ENCODE measurements at places on chromosomes 11 and 22. TPM values are rescaled to one million over a fixed set of nuclear protein-coding genes. Genes with fewer than 3 reads are reported as not detected.

GRCh38 chr11:132042296-132042695, 671.9 kb downstream of the NTM start:
- DNase-seq = no peak
- H3K27ac ChIP-seq = no peak overlapping the region
- no peaks in the 10 kb centered on the region for H3K27me3 ChIP-seq
- H3K4me1 ChIP-seq = no peaks in the 10 kb centered on the region
- H3K36me3 ChIP-seq = no peaks in the 10 kb centered on the region

The SPATA19 gene
- not detected for polyA plus RNA-seq

GRCh38 chr11:130737041-130737830, 179.0 kb downstream of the SNX19 start:
- DNase-seq = no peak
- H3K27ac ChIP-seq = peak overlapping the region; percentile 71
- H3K36me3 ChIP-seq = no peaks in the 10 kb centered on the region
- peak overlapping the region; percentile 7 for H3K4me3 ChIP-seq

GRCh38 chr22:42716649-42717127, 4.0 kb downstream of the A4GALT start:
- no peak overlapping the region for H3K27ac ChIP-seq
- no peaks in the 10 kb centered on the region for H3K27me3 ChIP-seq
- H3K4me1 ChIP-seq = peaks cover 13% of the 10 kb centered on the region
- H3K36me3 ChIP-seq = no peaks in the 10 kb centered on the region

- no peak overlapping the region for H3K4me3 ChIP-seq
- H3K27ac ChIP-seq = no peak overlapping the region
- no peaks in the 10 kb centered on the region for H3K4me1 ChIP-seq
- H3K36me3 ChIP-seq = peaks cover 39% of the 10 kb centered on the region
- H3K27me3 ChIP-seq = no peaks in the 10 kb centered on the region
Measured at GRCh38 chr22:19387038-19387437, 44.5 kb downstream of the HIRA start.

The ST3GAL4 gene
- 27.3 TPM for polyA plus RNA-seq

- H3K27me3 ChIP-seq = no peaks in the 10 kb centered on the region
- no peak overlapping the region for H3K27ac ChIP-seq
- H3K4me3 ChIP-seq = no peak overlapping the region
- H3K36me3 ChIP-seq = no peaks in the 10 kb centered on the region
- no peaks in the 10 kb centered on the region for H3K4me1 ChIP-seq
Measured at GRCh38 chr11:110392056-110392455, 37.7 kb upstream of the FDX1 start.

GRCh38 chr11:96149743-96150555, 193.0 kb downstream of the MAML2 start:
- H3K4me1 ChIP-seq = peaks cover 98% of the 10 kb centered on the region
- peak overlapping the region; percentile 17 for H3K4me3 ChIP-seq
- peak; percentile 93 for DNase-seq
- no peaks in the 10 kb centered on the region for H3K27me3 ChIP-seq
- peak overlapping the region; percentile 100 for H3K27ac ChIP-seq

- DNase-seq = no peak
- H3K36me3 ChIP-seq = no peaks in the 10 kb centered on the region
- H3K4me1 ChIP-seq = peaks cover 9% of the 10 kb centered on the region
- no peaks in the 10 kb centered on the region for H3K27me3 ChIP-seq
- H3K27ac ChIP-seq = no peak overlapping the region
- H3K4me3 ChIP-seq = no peak overlapping the region
Measured at GRCh38 chr11:130528298-130529261, 80.1 kb downstream of the ADAMTS15 start.

GRCh38 chr11:109247071-109247470, 174.9 kb upstream of the C11orf87 start:
- no peak overlapping the region for H3K27ac ChIP-seq
- peaks cover 16% of the 10 kb centered on the region for H3K4me1 ChIP-seq
- no peak overlapping the region for H3K4me3 ChIP-seq

The SEC14L6 gene
- polyA plus RNA-seq = not detected

GRCh38 chr11:24622262-24622661, 125.4 kb downstream of the LUZP2 start:
- H3K27me3 ChIP-seq = no peaks in the 10 kb centered on the region
- H3K27ac ChIP-seq = no peak overlapping the region
- DNase-seq = no peak
- no peak overlapping the region for H3K4me3 ChIP-seq
- no peaks in the 10 kb centered on the region for H3K36me3 ChIP-seq
- H3K4me1 ChIP-seq = no peaks in the 10 kb centered on the region

GRCh38 chr11:96361778-96362177, 18.8 kb upstream of the MAML2 start:
- peaks cover 48% of the 10 kb centered on the region for H3K36me3 ChIP-seq
- H3K4me1 ChIP-seq = peaks cover 9% of the 10 kb centered on the region
- no peak overlapping the region for H3K27ac ChIP-seq
- DNase-seq = peak; percentile 49
- H3K4me3 ChIP-seq = no peak overlapping the region

DNA sequence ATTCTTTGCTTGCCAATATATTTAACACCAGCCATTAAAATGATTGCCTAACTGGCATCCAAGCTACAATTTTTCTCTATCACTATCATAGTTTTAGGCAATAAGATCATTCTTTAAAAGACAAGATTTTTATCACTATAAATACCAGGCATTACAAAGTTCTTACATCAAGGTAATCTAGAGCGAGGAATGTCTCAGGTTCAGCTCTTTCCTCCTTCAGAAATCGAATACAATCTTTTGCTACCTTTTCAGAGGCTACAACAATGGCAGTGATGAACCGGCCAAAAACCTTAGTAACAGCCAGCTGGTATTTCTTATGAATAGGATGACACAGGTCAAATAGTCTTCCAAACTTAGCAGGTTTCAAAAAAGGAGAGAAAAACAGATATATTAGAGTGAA, 23.9 kb downstream of the SMC1B start:
- 0 out of 2 replicates have a peak, but pooled peaks cover 26% of the 10 kb centered on the region for H3K27me3 ChIP-seq
- H3K27ac ChIP-seq = no peak overlapping the region
- no peak overlapping the region for H3K4me3 ChIP-seq
- H3K36me3 ChIP-seq = no peaks in the 10 kb centered on the region
- DNase-seq = no peak

The GAB4 gene
- not detected for polyA plus RNA-seq

DNA sequence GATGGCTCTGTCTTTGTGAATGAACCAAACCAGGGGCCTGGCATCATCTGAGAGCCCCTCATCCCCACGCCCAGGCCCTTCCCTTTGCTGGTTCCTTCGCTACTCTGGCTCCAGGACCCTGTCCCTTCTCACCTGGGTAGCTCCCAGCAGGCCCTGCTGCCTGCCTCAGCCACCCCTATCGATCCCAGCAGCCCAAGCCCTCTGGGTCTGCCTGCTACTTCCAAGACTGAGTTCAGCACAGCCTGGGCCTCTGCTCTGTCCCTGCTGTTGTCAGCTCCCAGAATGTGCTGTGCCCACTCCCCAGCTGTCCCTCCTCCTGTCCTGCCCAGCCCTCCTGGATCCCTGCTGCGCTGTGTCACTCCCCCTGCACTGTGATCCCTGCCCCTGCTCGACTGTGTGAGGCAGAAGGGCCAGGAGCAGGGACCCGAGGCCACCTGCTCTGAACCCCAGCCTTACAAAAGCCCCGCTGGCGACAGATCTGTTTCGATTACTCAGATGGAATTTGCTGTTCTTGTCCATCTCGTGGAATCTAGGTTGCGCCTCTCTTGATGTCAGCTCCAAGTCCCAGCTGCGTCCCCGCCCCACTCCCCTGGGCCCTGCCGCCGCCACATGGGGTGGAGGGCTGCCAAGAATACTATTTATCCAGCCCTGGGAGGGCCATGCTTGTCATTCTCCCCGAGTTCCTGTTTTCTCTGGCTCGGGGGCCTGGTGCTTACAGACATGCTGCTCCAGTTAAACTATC, 13.0 kb downstream of the MRPL21 start:
- H3K27ac ChIP-seq = peak overlapping the region; percentile 69
- peaks cover 24% of the 10 kb centered on the region for H3K4me1 ChIP-seq
- peaks cover 9% of the 10 kb centered on the region for H3K36me3 ChIP-seq
- H3K4me3 ChIP-seq = no peak overlapping the region
- no peaks in the 10 kb centered on the region for H3K27me3 ChIP-seq
- DNase-seq = peak; percentile 81

- H3K4me1 ChIP-seq = peaks cover 8% of the 10 kb centered on the region
- DNase-seq = no peak
- no peak overlapping the region for H3K27ac ChIP-seq
- no peaks in the 10 kb centered on the region for H3K36me3 ChIP-seq
Measured at GRCh38 chr11:128273736-128274135, 313.6 kb downstream of the ETS1 start.

- no peaks in the 10 kb centered on the region for H3K36me3 ChIP-seq
- peaks cover 17% of the 10 kb centered on the region for H3K27me3 ChIP-seq
- no peak overlapping the region for H3K4me3 ChIP-seq
- H3K27ac ChIP-seq = no peak overlapping the region
- no peaks in the 10 kb centered on the region for H3K4me1 ChIP-seq
- no peak for DNase-seq
Measured at GRCh38 chr11:111124724-111125123, 120.8 kb upstream of the POU2AF2 start.

DNA sequence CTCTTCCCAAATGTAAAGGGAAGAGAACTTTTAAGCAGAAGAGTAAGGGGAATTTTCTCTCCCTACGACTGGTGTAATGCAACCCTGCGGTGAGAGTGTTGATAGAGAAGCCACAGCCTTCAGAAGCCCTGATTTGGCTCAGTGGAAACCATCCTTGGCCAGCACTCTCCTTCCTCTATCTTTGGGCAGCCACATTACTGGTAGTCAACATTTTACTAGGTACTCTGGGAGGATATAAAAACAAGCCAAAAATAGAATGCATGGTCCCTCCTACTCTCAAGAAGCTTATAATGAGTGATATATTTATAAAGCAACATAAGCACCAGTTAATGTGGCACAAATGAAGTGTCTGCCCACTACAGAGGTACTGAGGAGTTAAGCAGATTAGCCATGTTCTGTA, 201.8 kb upstream of the NCAM1 start:
- no peak overlapping the region for H3K4me3 ChIP-seq
- no peaks in the 10 kb centered on the region for H3K4me1 ChIP-seq
- DNase-seq = no peak
- H3K36me3 ChIP-seq = no peaks in the 10 kb centered on the region

- H3K4me1 ChIP-seq = peaks cover 21% of the 10 kb centered on the region
- no peaks in the 10 kb centered on the region for H3K27me3 ChIP-seq
- H3K4me3 ChIP-seq = no peak overlapping the region
Measured at GRCh38 chr11:117045956-117046355, 52.3 kb downstream of the SIK3 start.

- no peak overlapping the region for H3K27ac ChIP-seq
- H3K36me3 ChIP-seq = no peaks in the 10 kb centered on the region
- H3K4me1 ChIP-seq = 0 out of 2 replicates have a peak, but pooled peaks cover 4% of the 10 kb centered on the region
- no peak for DNase-seq
Measured at GRCh38 chr22:36424901-36425579, 37.3 kb upstream of the MYH9 start.

The CATSPERZ gene
- not detected for polyA plus RNA-seq

The OR5D18 gene
- polyA plus RNA-seq = not detected

DNA sequence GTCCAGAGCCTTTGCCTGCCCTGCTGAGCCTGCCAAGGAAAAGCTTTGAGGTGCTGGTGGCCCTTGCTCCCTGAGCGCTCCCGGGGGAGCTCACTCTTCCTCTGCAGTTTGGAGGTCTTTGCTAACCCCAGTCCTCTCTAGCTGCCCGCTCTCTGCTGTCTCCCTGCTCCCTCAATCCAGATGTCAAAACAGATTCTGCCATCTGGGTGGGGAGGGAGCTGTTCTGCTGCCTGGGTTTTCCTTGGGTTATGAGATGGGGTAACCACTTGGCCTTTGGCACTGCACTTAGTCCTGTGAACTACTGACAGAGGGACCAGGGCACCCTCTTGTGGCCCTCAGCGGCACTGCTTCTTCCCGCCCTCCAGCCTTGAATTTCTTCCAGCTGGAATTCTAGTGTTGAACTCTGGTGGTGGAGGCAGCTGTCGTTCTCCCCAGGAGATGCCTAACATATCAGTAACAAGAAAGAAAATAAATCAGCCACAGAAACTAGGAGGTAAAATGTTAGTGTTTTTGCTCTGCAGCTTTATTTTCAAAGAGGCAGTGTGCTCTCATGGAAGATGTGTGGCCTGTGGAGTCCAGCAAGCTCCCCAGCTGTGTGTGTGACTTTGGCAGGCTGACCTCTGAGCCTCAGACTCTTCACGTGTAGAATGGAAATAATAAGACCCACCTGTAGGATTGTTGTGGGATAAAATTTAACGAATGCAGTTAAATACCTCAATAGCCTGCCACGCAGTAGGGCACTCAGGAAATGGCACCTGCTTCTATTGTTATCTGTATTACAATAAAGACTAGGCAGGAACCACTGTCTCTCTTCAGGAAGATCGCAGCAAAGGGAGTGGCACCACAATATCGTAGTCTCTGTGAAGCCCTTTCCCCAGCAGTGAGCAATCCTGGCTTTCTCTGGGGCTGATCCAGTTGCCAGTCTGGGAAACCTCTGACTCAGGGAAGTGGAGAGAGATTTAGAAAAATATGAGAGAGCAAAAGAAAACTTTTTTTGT, 23.4 kb downstream of the ARFGAP2 start:
- DNase-seq = peak; percentile 85
- H3K27me3 ChIP-seq = no peaks in the 10 kb centered on the region
- H3K4me1 ChIP-seq = peaks cover 9% of the 10 kb centered on the region
- H3K36me3 ChIP-seq = no peaks in the 10 kb centered on the region
- H3K4me3 ChIP-seq = no peak overlapping the region

The AIP gene
- polyA plus RNA-seq = 56.1 TPM

The WBP2NL gene
- polyA plus RNA-seq = 0.14 TPM

The P2RY6 gene
- 1.5 TPM for polyA plus RNA-seq

GRCh38 chr22:16834971-16835370, 9.8 kb upstream of the XKR3 start:
- no peak overlapping the region for H3K27ac ChIP-seq
- no peaks in the 10 kb centered on the region for H3K27me3 ChIP-seq
- H3K4me1 ChIP-seq = peaks cover 27% of the 10 kb centered on the region
- no peaks in the 10 kb centered on the region for H3K36me3 ChIP-seq

The SCGB1D2 gene
- polyA plus RNA-seq = not detected

The KDM4E gene
- polyA plus RNA-seq = not detected

The SLC22A9 gene
- not detected for polyA plus RNA-seq

- peaks cover 28% of the 10 kb centered on the region for H3K27me3 ChIP-seq
- H3K4me1 ChIP-seq = no peaks in the 10 kb centered on the region
- no peak overlapping the region for H3K4me3 ChIP-seq
- no peaks in the 10 kb centered on the region for H3K36me3 ChIP-seq
Measured at GRCh38 chr22:43342347-43343261, 568 bp downstream of the SCUBE1 start.

The COMT gene
- 508 TPM for polyA plus RNA-seq

DNA sequence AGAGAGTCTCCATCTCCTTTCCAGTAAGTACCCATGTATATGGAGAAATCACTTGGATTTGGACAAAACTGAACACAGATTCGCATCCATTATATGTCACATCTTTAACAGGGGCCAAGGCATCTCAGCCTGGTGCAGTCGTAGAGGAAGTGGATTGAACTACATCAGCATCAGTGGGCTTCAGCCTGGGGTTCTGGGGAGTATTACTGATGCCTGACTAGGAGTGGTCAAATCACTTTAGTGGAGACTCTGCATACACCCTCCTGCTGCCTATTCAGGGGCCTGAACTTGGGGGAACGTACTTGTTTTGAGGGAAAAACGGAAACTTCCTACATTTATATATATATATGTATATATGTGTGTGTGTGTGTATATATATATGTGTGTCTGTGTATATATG, 72.8 kb downstream of the GAB4 start:
- no peaks in the 10 kb centered on the region for H3K27me3 ChIP-seq
- no peaks in the 10 kb centered on the region for H3K36me3 ChIP-seq
- DNase-seq = no peak
- no peak overlapping the region for H3K27ac ChIP-seq
